ENCODE measurements at places on chromosomes 5 and 9. TPM values are rescaled to one million over a fixed set of nuclear protein-coding genes. Genes with fewer than 3 reads are reported as not detected.

- DNase-seq, result no peak
- H3K27me3 ChIP-seq, result no peaks in the 10 kb centered on the region
- H3K36me3 ChIP-seq, result no peaks in the 10 kb centered on the region
- H3K4me1 ChIP-seq, result peaks cover 27% of the 10 kb centered on the region
- no peak overlapping the region for H3K4me3 ChIP-seq
- H3K27ac ChIP-seq, result no peak overlapping the region
Measured at GRCh38 chr5:124880903-124881697, 134.7 kb upstream of the ZNF608 start.

GRCh38 chr5:53906736-53907135, 346.3 kb downstream of the NDUFS4 start:
- H3K4me3 ChIP-seq, result no peak overlapping the region
- no peak overlapping the region for H3K27ac ChIP-seq
- H3K27me3 ChIP-seq, result no peaks in the 10 kb centered on the region
- H3K4me1 ChIP-seq, result no peaks in the 10 kb centered on the region
- H3K36me3 ChIP-seq, result no peaks in the 10 kb centered on the region
- DNase-seq, result no peak

Gene PCDHB3
- total RNA-seq, result 0.51 TPM

DNA sequence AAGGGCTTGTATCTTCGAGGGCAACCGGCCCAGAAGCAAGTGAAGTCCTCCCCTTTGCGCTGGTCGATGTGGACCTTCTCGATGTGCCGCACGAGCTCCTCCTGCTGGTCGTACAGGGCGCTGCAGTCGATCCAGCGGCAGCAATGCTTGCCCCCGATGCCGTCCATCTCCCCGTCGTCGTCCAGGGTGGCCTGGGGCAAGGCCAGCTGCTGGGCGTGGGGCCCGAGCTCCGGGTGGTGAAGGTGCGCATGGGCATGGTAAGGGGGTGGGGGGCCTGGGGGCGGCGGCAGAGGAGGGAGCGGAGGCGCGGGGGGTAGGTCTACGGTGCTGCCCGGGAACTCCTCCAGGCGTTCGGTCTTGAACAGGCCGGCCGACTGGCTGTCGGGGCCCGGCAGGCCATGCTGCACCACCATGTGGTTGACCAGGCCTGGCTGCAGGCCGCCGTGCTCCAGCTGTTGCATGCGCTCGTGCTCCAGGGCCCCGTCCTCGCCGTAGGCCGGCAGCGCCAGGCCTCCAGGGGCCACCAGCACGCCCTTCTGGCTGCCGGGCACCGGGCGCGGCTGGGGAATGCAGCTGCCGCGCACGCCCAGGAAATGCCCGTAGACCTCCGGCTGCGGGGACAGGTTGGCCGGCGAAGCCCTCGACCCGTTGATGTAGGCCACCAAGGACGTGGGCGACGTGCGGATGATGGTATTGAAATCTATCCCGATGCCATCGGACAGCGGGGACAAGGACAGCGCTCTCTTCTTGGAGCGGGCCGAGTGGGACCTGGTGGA, 181.8 kb downstream of the GLIS3 start:
- H3K27ac ChIP-seq, result peak overlapping the region; percentile 17
- DNase-seq, result no peak
- no peaks in the 10 kb centered on the region for H3K4me1 ChIP-seq
- no peaks in the 10 kb centered on the region for H3K36me3 ChIP-seq
- no peak overlapping the region for H3K4me3 ChIP-seq

- H3K36me3 ChIP-seq, result no peaks in the 10 kb centered on the region
- peaks cover 4% of the 10 kb centered on the region for H3K27me3 ChIP-seq
- H3K4me1 ChIP-seq, result no peaks in the 10 kb centered on the region
- H3K27ac ChIP-seq, result no peak overlapping the region
- no peak for DNase-seq
- H3K4me3 ChIP-seq, result no peak overlapping the region
Measured at GRCh38 chr9:21432672-21433425, 7.4 kb upstream of the IFNA1 start.

- H3K4me3 ChIP-seq, result no peak overlapping the region
- no peaks in the 10 kb centered on the region for H3K36me3 ChIP-seq
- no peak overlapping the region for H3K27ac ChIP-seq
Measured at GRCh38 chr5:137273511-137273910, 225.6 kb downstream of the SPOCK1 start.

GRCh38 chr9:81408951-81409350, 280.4 kb downstream of the TLE1 start:
- H3K4me1 ChIP-seq, result no peaks in the 10 kb centered on the region
- H3K36me3 ChIP-seq, result no peaks in the 10 kb centered on the region
- no peaks in the 10 kb centered on the region for H3K27me3 ChIP-seq
- H3K27ac ChIP-seq, result no peak overlapping the region
- DNase-seq, result no peak

Gene ARHGEF37
- 7.6 TPM for total RNA-seq

- H3K36me3 ChIP-seq, result peaks cover 25% of the 10 kb centered on the region
- H3K27ac ChIP-seq, result no peak overlapping the region
- no peak overlapping the region for H3K4me3 ChIP-seq
- H3K4me1 ChIP-seq, result peaks cover 4% of the 10 kb centered on the region
Measured at GRCh38 chr5:157816682-157817386, 42.1 kb downstream of the CLINT1 start.

Gene TMC1
- not detected for total RNA-seq

DNA sequence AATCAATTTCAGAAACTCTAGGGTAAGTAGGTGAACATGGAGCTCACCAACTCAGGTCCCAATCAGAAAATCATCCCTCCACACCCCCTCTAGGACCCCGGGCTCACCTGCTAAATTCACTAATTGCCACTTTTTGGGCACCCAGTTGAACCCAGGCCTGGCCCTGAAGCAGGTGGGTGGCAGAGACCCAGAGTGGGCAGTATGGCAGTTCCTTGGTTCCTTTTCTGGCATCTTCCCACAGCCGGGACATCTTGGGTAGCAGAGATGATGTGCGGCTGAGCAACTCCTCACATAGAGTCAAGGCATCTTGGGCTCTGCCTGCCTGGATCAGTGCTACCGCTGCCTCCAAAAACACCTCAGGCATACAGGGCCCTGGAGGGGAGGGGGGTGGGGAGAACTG, 2.9 kb upstream of the VCP start:
- no peak for DNase-seq
- no peaks in the 10 kb centered on the region for H3K27me3 ChIP-seq
- H3K4me1 ChIP-seq, result peaks cover 12% of the 10 kb centered on the region

Gene VCP
- 104 TPM for total RNA-seq
